ENCODE measurements at places on chromosomes 1 and 21. TPM values are rescaled to one million over a fixed set of nuclear protein-coding genes. Genes with fewer than 3 reads are reported as not detected.

CHI3L2 gene
- total RNA-seq = not detected

PHC2 gene
- 155 TPM for total RNA-seq

DNA sequence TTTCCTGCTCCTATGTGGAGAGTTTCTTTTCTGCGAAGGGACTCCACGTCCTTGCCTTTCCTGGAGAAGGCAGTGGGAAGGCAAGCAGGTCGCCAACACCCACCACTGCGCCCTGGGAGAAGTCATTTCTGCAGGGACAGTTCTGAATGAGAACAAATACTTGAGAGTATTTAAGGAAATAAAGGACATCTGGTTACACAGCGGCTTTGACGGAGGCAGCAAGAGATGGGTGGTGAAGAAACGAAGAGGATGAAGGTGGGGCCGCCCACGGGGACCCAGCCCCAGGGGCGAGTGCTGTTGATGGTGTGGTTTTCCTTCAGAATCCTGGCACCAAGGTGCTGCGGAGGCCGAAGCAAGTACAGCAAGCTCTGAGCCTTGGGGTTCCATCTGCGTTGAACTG, 75.5 kb downstream of the PSMG1 start:
- DNase-seq = no peak

DNA sequence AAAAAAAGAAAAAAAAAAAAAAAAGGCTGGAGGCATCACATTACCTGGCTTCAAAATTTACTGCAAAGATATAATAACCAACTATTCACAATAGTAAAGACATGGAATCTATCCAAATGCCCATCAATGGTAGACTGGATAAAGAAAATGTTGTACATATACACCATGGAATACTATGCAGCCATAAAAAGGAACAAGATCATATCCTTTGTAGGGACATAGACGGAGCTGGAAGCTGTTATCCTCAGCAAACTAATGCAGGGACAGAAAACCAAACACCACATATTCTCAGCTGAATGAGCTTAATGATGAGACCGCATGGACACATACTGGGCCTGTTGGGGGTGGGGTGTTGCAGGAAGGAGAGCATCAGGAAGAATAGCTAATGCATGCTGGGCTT, 330.5 kb downstream of the SRGAP2C start:
- DNase-seq = no peak

DNA sequence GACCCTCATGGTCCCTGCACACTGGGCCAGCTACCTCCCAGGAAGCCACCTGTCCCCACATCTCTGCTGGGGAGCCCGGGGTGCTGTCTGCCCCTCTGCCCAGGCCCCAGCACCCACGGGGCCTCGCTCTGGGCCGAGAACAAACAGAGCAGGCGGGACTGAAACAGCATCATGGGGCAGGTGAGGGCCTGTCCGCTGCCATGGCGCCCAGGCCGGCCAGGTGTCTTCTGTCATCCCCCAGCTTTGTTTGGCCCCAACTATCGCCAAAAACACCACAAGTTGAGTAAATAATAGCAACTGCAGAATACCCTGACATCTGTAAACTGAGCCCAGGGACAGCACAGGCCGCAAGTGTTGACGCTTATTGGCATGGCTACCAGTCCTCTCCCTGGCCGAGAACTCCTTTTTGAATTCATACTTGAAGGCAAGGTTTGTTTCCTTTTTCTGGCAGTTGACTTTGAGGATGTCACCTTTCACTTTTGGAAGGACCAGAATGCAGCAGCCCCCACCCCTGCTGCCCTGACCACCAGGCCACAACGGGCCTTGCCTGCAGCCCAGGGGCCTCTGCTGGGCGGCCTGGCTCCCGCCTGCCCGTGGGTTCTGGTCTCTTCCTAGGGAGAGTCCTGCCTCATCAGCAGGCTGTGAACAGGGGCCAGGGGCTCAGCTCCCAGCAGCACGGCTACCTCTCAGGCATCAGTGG, 152.7 kb downstream of the CASZ1 start:
- DNase-seq = no peak

DNA sequence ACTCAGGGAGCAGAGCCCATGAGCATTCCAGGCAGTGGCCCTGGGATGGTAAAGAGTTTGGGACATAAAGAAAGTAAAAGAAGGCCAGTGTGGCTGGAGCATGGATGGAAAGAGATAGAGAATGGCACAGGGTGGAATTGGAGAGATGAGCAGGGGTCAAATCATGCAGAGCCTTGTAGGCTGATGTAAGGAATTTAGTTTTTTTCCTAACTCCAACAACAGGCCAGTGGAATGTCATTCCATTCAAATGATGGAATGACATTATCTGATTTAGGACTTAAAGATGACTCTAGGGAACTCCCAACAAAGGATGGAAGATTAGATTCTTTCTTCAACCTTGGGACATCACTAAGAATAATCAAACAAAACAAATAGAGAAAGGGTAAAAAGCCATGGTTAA, 12.8 kb upstream of the S100A2 start:
- no peak for DNase-seq

GRCh38 chr21:43024439-43025136, 50.2 kb downstream of the PKNOX1 start:
- DNase-seq = no peak

Measured in neural crest cell (in vitro differentiated cells).